ENCODE measurements at places on chromosomes 12 and 14.
A peak's percentile ranks its signal among the peaks of the same experiment; 100 is the strongest.

DNA sequence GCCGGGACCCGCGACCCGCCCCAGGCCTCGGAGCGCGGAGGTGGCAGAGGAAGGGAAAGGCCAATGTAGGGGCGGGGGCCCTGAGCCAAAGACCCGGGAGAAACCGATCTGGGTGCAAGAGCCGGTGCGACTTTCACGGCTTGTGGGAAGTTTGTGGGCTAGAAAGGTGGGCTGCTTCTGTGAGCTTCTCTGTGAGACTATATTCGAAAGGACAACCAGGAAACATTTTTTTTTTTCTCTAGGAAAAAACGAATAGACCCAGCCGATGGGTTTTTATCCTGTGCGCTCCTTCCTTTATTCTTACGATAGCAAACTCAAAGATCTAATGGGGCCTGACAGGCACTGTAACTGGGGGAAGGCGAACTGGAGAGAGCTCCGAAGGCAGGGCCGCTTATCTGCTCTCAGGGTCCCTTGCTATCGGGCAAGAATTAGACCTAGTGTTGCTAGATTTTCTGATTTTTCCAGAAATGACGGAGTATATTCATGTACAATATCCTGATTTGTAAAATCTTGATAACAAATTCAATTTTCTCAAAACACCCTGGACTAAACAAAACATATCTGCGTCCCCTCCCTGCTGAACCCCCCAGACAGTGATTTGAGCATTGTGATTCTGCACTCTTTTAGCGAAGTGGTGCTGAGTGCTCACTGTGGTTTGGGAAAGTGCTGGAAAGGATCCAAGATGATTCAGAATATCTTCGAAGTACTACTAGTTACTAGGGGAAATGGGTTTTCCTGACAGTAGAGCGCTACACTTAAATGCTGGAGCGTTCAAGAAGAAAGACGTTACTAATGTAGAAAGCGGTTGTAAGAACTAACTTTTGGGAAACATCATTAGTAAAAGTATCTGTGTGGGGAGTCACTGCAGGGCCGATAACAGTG is 563 bp upstream of the STXBP6 start:
- DNase-seq = no peak

GRCh38 chr14:99239661-99240092 is 32.3 kb downstream of the BCL11B start:
- DNase-seq = no peak

- no peak for DNase-seq
These were observed 128.7 kb downstream of the CPNE8 start for GRCh38 chr12:38776647-38777046.

GRCh38 chr12:51721282-51721940 is 127.1 kb downstream of the FIGNL2 start:
- peak; percentile 20 for DNase-seq

DNA sequence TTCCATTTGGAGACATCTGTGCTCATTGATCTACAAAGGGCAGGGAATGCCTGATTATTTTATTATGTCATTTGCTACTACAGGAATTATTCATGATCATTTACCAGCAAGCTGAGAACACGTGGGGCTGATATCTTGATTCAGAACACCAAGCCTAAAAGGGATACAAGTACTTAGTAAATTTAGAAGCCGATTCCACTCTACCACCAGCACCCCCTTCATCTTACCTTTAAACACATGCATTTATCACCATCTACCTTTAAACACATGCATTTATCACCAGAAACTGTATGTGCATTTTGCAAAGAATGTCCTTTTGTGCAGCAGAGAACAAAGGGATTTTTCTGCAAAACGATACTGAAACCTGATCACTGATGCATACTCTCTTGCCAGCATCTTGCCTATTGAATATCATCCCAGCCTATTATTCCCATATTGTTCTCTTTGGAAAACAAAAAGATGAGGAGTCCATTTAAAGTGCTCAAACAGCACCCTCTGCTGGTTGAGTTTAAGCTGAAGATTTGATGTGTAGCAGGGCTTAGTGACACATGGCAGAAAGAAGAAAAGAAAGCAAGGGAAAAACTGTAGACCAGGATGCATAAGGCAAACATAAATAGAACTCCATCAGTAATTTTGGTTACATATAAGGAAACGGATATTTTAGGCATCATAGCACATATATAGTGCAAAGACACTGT is 132.6 kb upstream of the PLEKHG7 start:
- DNase-seq = no peak

GRCh38 chr14:77823378-77823777 is 23.5 kb downstream of the ADCK1 start:
- DNase-seq = no peak

GRCh38 chr14:24576771-24577170 is 721 bp upstream of the CTSG start:
- DNase-seq = no peak

GRCh38 chr14:106013879-106014376 is 487.5 kb downstream of the TMEM121 start:
- DNase-seq = no peak

DNA sequence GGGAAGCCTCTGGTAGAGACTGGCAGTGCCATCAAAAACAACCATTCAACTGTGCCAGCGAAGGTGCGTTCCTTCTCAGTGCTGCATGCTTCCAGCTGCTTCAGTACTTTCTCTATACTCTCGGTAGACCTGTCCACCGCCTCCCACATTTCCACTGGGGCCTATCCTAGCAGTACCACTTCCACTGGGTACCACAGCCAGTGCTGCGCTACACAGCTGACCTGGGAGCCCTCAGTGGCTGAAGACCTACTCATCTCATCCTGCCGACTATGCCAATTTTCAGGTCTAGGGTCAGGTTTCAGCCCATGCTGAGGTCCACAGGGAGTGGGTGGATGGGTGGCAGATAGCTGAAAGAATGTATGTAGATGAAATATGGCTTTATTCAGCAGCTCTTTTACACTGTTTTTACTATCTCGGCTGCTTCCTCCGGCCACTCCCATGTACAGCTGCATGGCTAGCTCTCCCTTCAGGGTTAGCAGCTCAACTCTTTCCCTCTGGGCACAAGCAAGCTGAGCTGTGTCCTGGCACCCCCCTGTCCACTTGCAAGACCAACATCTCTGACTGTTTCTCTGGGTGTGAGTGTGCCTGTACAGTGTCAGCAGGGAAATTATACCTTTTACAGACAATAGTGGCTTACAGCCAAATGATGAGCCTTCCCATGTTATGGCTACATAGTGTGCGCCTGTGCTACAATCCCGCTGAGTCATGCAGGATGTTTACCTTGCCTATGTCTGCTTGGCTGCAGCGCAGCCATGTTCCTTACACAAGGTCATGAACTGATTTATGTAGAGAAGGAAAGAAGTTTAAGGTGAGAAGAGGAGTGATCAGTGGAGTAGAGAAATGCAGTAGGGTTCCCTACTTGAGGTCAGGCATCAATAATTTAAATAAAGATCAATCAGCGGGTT is 125.7 kb upstream of the DDHD1 start:
- no peak for DNase-seq

GRCh38 chr12:54443446-54443845 is 24.4 kb upstream of the ITGA5 start:
- no peak for DNase-seq

- DNase-seq = no peak
These were observed 11.1 kb upstream of the PSEN1 start for GRCh38 chr14:73125169-73125588.

DNA sequence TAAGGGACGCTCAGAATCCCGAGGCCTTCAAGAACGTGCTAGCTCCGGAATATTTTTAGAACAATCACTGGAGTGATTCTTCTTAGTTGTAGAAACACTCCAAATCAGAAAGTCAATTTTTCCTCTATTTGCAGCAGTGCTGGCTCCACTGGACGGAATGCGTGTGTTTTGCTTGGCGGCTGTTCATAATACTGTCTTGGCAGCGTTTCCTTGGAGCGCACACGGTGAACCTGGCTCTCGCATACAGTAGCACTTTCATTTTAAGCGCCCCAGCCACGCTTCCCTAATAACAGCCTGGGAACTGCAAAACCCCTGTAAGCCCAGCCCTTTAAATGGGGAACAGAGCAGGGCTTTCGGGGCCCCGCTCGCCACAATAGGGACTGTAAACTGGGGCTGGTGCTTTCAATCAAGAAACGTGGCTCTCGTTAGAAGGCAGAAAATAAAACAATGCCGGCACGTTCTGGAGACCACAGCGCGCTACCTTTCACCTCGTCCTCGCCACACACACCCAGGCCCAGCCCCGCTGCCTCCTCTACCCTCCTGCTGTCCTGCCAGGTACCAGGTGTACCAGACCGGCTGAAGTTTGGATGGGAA is 79.9 kb downstream of the BCL11B start:
- DNase-seq = no peak

DNA sequence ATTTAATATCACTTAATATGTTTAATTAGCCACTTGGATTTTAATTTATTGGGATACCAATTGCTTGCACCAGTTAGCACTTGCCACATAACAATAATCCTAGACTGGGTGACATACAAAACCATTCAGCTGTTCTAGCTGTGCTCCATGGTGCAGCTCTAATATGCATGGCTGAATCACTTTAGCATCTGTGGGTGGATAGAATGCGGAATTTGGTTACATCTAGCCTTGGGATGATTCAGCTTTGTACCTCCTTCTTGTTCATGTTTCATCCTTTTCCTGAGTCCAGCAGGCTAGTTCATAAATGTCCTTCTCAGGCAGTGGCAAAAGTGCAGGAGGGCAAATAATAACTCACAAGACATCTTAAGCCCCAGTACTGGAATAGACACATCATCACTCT is 1263.0 kb downstream of the LRFN5 start:
- DNase-seq = no peak

DNA sequence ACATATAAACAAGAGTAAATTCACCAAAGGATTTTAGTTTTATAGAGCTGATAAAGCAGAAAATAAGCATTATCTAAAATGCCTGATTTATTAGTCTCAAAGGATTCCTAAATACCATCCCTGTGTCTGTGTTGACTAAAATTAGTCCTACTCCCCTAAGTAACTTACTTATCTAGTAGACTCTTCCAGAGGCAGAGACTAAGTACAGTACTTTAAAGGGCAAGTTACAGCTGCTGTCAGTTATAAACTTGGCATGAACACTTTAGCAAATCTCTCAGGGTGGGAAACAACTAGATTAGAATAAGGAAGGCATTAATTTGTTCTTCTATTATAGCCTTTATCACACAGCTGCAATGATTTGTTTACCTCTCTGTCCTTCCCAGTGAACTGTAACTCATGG is 46.0 kb downstream of the ATP2B1 start:
- no peak for DNase-seq

- DNase-seq = no peak
These were observed at the start of gene SLC39A2 for GRCh38 chr14:20998674-20999366. SLC39A2 (plus strand) TSS chr14:20999293; CDS start chr14:20999447, 154 bp downstream.

GRCh38 chr12:47377414-47378221 is 297.9 kb upstream of the AMIGO2 start:
- peak; percentile 43 for DNase-seq

DNA sequence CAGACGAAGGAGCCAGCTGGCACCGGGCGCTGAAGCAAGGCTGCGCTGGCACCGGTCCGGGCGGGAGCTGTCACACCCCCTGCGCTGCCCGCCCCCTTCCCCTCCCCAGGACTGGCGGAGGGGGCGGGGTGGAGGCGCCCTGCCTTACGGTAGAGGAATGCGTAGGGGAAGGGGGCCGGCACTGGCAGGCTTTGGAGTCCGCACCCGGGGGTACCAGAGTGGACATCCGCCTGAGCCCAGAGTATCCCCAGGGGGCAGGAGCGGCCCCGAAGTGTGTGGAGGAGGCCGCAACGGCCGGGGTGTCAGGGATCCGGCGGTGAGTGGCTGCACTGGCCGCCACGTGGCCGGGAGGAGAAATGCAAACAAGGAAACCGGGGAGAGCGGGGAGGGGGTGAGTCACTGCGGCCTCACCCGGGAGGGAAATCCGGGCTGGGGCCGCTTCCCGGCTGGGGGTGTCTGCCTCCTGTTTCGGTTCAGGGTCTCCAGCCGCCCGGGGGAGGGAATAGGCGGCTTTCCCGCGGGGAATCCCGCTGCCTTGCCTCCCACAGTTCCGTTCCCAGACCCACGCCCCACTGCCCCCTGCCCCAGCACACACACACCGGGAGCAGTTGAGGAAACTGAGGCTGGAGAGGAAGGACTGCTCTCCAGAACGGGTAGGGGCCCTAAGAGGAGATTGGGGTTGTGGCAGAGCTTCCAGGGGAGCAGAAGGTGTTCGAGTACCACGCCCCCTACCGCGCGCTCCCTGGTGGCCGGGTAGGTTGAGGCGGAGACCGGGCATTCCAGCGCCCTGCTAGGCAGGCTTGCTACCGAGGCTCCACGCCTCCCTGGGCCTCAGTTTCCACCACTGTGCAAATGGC is at the start of gene RAPGEF3:
Gene RAPGEF3, minus strand, starts transcription at position 47 of the 857 bp plus-strand sequence. CDS start 324 bp downstream, outside the sequence.
- peak; percentile 95 for DNase-seq

DNA sequence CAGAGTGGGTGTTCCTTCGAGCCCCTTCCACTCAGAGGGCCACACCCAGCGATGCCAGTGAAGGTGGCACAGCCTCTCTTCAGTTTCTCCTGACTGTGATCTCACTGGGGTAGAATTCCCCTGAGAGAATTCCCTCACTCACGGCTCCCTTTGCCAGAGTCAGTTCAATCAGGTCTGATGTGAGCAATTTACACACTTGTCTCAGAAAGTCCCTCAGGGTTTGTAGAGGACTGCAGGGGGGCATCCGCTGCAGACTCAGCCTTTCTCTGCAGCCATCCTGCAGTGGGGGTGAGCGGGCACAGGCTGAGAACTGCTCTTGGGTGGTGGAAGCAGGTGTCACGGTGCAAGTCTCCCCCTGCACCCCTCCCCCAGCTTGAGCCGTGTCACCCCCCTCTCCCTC is 205.4 kb upstream of the PRMT8 start:
- DNase-seq = no peak

GRCh38 chr12:49545815-49546214 is 7.0 kb downstream of the KCNH3 start:
- no peak for DNase-seq

DNA sequence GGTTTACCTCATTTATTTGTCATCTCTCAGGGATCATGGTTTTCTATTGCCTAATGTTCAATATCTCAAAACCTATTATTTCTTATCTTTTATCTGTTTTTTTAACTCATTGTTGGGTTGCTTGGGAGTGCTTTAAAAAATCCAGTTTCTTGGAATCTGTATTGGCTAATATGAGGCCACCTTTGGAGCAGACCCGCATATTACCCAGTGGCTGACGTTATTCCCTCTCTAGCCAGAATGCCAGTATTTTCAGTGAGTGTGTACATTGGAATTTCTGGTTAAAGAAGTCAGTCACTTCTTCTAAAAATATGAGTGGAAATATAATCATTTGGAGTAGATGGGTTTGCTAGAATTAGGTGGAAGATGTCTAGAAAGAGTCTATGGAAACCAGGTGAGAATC is 38.3 kb downstream of the PRMT8 start:
- no peak for DNase-seq

DNA sequence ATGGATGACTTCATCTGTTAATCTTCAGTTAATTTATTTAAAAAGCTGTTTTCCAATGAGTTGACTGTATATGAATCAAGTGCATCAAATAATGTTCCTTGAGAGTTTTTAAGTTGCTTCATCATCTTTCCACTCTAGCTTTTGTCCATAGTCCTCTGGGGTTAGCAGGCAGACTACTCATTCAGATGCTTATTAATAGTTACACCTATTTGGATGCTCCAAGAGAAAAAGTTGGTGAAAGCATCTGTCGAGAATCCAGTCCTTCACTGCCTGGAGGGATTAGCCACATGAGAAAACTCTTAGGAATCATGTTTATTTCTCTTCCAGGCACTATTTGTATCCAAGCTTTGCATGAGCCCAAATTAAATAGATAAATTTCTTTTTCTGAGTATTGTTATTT is 70.2 kb downstream of the DACT1 start:
- DNase-seq = no peak

- DNase-seq = no peak
These were observed 262.3 kb downstream of the NUAK1 start for GRCh38 chr12:105876396-105876927.

- DNase-seq = no peak
These were observed 99.6 kb downstream of the APAF1 start for GRCh38 chr12:98744680-98745079.

- no peak for DNase-seq
These were observed 709 bp downstream of the TCL1B start for GRCh38 chr14:95686935-95687334.

All from hypothalamus (tissue), 51 donors.